ENCODE measurements at places on chromosomes 7 and 10. TPM values are rescaled to one million over a fixed set of nuclear protein-coding genes. Genes with fewer than 3 reads are reported as not detected.

The OPN1SW gene
- total RNA-seq = not detected

The INMT gene
- 44.8 TPM for total RNA-seq

The AOAH gene
- 24.7 TPM for total RNA-seq

The KLF14 gene
- not detected for total RNA-seq

The IGFBP3 gene
- total RNA-seq = 193 TPM

The AS3MT gene
- 2.0 TPM for total RNA-seq

The HOXA7 gene
- total RNA-seq = 31.3 TPM

The FRAT2 gene
- 16.8 TPM for total RNA-seq

The OR2A42 gene
- total RNA-seq = 0.06 TPM

The NPSR1 gene
- total RNA-seq = not detected

The EIF3B gene
- total RNA-seq = 107 TPM

The TRIL gene
- 6.1 TPM for total RNA-seq

The SORBS1 gene
- total RNA-seq = 91.7 TPM

The SLC13A1 gene
- total RNA-seq = 10.1 TPM

The TEX47 gene
- not detected for total RNA-seq

The ZFYVE27 gene
- total RNA-seq = 34.4 TPM

The CPED1 gene
- total RNA-seq = 16.9 TPM

The MKRN1 gene
- total RNA-seq = 106 TPM

The IDI1 gene
- 27.5 TPM for total RNA-seq

The IGFBP1 gene
- not detected for total RNA-seq

The CPA2 gene
- not detected for total RNA-seq

The NRG3 gene
- 5.4 TPM for total RNA-seq

The SORCS3 gene
- 1.1 TPM for total RNA-seq

The ESYT2 gene
- 95.8 TPM for total RNA-seq

The OR2A12 gene
- not detected for total RNA-seq

The FLNC gene
- 12.2 TPM for total RNA-seq

The WNT2 gene
- total RNA-seq = 0.57 TPM

The MRPS16 gene
- total RNA-seq = 82.9 TPM

The PODXL gene
- 114 TPM for total RNA-seq

The KCNMA1 gene
- total RNA-seq = 8.9 TPM

The UNCX gene
- 2.0 TPM for total RNA-seq

The SPDYE6 gene
- total RNA-seq = not detected

The AKR1D1 gene
- not detected for total RNA-seq

The RNF133 gene
- total RNA-seq = 1.3 TPM

The FXYD4 gene
- 109 TPM for total RNA-seq

The SYT15 gene
- total RNA-seq = 12.7 TPM

The VGF gene
- 0.38 TPM for total RNA-seq

The ASAH2 gene
- 1.3 TPM for total RNA-seq

The WDFY4 gene
- total RNA-seq = 13.3 TPM

The CSGALNACT2 gene
- total RNA-seq = 20.0 TPM

The RASSF4 gene
- total RNA-seq = 76.4 TPM

The TFR2 gene
- total RNA-seq = 0.79 TPM

The TMEM213 gene
- 30.2 TPM for total RNA-seq

The ZNF853 gene
- 5.4 TPM for total RNA-seq

The FAM25A gene
- not detected for total RNA-seq

The SP4 gene
- total RNA-seq = 11.2 TPM

The EBF3 gene
- total RNA-seq = 0.98 TPM

Measured in kidney (tissue), 22 donors.